ENCODE measurements at places on chromosomes 2 and 18. TPM values are rescaled to one million over a fixed set of nuclear protein-coding genes. Genes with fewer than 3 reads are reported as not detected.

The TMEM198 gene
- total RNA-seq: 1.9 TPM

The ALPI gene
- not detected for total RNA-seq

The IHH gene
- total RNA-seq: not detected

The AGXT gene
- not detected for total RNA-seq

The MOB1A gene
- total RNA-seq: 66.5 TPM

The MAP3K19 gene
- total RNA-seq: not detected

The UGT1A10 gene
- not detected for total RNA-seq

The UPP2 gene
- not detected for total RNA-seq

The RUFY4 gene
- total RNA-seq: not detected

The C2orf78 gene
- total RNA-seq: not detected

The ARHGEF33 gene
- 0.09 TPM for total RNA-seq

The DCDC2C gene
- not detected for total RNA-seq

The HOXD12 gene
- not detected for total RNA-seq

The INSIG2 gene
- 10.5 TPM for total RNA-seq

The TUBA3E gene
- total RNA-seq: not detected

The CCBE1 gene
- 24.2 TPM for total RNA-seq

The SMPD4 gene
- total RNA-seq: 29.9 TPM

The EPB41L3 gene
- total RNA-seq: 49.5 TPM

The SRD5A2 gene
- total RNA-seq: not detected

The STPG4 gene
- not detected for total RNA-seq

The C2orf66 gene
- not detected for total RNA-seq

The IL1R1 gene
- 195 TPM for total RNA-seq

The SKOR2 gene
- not detected for total RNA-seq

The SULT1C3 gene
- total RNA-seq: not detected
